ENCODE measurements at places on chromosomes 16 and 17.

- peak; percentile 58 for DNase-seq
Observed at GRCh38 chr16:89096768-89097391, 3.2 kb downstream of the ACSF3 start.

- DNase-seq, result peak; percentile 87
Observed at GRCh38 chr16:28822520-28823290, at the start of gene ATXN2L. ATXN2L (plus strand) TSS chr16:28822999; CDS start chr16:28823260, 261 bp downstream.

GRCh38 chr16:16797239-16797638 lies 418.3 kb downstream of the NPIPA7 start:
- no peak for DNase-seq

DNA sequence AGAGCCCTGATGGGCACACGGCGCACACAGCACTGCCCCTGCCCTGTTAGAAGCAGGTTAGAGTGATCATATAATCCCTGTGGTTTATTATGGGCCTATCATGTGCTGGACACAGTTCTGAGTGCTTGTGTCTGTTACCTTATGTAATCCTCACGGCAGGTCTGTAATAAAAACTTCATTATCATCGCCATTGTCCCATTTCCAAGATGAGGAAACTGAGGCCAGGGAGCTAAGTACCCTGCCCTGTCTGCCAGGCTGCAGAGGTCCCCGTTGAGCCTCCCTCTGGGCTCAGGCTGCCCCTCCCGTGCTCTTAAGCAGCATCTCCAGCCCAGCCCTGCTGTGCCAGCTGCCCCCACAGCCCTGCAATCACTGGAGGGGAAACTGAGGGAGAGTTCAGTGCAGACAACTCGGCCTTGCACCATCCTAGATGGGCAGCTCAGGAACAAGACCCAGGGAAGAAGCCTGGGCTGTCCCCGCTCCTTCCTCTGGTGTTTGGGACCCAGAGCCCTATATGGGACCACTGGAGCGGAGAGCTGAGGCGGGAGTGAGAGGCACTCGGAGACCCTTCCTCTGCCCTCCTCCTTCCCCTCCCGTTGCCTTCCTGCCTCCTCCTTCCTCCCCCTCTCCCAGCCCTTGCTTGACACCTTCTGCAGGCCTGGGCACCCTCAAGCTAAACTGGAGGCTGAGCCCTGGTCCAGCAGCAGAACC lies 42.0 kb downstream of the WNT3 start:
- no peak for DNase-seq

GRCh38 chr16:15643946-15644250 lies 944 bp upstream of the MARF1 start:
- DNase-seq, result no peak

GRCh38 chr16:27318392-27319256 lies 4.8 kb downstream of the IL4R start:
- DNase-seq, result no peak

DNA sequence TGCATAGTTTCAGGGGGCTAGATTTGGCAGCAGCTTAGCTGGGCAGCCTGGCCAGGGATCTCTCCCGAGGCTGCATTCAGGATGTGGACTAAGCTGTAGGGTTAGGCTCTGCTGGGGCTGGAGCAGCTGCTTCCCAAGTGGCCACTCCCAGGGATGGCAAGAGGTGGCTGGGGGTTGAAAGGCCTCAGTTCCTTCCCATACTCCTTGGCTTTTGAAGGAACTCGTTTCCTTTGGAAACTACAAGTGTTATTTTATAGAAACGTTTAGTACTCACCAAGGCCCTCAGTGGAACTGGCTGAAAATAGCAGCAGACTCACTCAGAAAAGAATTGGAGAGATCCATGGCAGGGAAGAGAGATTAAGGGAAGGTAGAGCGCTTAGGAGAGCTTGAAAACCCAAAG lies 76.4 kb downstream of the WWP2 start:
- DNase-seq, result no peak

GRCh38 chr16:84718-85406 lies 6.8 kb downstream of the MPG start:
- DNase-seq, result no peak

GRCh38 chr16:70728150-70728549 lies 42.3 kb upstream of the MTSS2 start:
- no peak for DNase-seq

- peak; percentile 72 for DNase-seq
Observed at GRCh38 chr17:81967533-81968395, 6.8 kb upstream of the NOTUM start.

- no peak for DNase-seq
Observed at GRCh38 chr17:82524540-82524939, 5.0 kb downstream of the FOXK2 start.

DNA sequence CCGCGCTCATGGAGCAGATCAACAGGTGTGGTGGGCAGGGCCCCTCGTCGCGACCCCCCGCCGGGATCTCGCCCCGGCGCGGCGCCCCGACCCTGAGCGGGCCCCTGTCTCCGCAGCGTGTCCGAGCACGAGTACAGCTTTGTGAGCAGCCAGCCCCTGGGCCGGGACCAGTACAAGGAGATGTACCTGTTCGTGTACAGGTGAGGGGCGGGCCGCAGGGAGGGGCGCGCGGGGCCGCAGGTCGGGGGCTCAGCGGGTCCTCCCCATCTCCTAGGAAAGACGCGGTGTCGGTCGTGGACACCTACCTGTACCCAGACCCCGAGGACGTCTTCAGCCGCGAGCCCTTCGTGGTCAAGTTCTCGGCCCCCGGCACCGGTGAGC lies 848 bp downstream of the DNASE1L2 start:
- DNase-seq, result no peak

- no peak for DNase-seq
Observed at GRCh38 chr16:66223176-66223780, 143.2 kb upstream of the CDH5 start.

DNA sequence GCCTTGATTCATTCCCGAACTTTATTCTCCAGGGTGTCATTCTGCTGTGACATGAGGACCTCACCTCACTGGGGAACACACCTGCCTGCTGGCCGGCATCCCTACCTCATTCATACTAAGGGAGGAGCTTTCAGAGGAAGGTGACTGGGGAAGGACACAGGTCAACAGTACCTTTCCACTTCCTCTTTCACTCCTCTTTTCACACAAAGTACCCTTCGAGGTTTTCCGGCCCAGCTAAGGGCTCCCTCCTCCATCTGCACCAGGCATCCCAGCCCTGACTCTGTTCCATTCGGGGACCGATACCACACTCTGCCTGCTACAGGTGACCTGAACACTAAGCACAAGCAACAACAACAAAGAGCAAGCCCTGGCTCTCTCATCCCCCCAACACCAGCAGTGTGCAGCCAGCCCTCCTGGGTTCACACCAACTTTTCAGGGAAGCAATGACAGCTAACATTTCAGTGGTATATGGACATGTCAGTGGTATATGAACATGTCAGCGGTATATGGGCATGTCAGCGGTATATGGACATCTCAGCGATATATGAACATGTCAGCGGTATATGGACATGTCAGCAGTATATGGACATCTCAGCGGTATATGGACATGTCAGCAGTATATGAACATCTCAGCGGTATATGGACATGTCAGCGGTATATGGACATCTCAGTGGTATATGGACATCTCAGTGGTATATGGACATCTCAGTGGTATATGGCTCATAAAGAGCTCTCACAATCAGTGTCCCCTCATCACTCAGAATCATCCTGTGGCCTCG lies 16.0 kb downstream of the TRIM25 start:
- no peak for DNase-seq

- no peak for DNase-seq
Observed at GRCh38 chr17:78510141-78511075, 66.8 kb downstream of the DNAH17 start.

- DNase-seq, result no peak
Observed at GRCh38 chr16:21652453-21652852, at the start of gene IGSF6. IGSF6 (minus strand) TSS chr16:21652608; CDS start chr16:21652598, 10 bp downstream.

GRCh38 chr17:80613732-80614071 lies 69.1 kb downstream of the RPTOR start:
- DNase-seq, result no peak

DNA sequence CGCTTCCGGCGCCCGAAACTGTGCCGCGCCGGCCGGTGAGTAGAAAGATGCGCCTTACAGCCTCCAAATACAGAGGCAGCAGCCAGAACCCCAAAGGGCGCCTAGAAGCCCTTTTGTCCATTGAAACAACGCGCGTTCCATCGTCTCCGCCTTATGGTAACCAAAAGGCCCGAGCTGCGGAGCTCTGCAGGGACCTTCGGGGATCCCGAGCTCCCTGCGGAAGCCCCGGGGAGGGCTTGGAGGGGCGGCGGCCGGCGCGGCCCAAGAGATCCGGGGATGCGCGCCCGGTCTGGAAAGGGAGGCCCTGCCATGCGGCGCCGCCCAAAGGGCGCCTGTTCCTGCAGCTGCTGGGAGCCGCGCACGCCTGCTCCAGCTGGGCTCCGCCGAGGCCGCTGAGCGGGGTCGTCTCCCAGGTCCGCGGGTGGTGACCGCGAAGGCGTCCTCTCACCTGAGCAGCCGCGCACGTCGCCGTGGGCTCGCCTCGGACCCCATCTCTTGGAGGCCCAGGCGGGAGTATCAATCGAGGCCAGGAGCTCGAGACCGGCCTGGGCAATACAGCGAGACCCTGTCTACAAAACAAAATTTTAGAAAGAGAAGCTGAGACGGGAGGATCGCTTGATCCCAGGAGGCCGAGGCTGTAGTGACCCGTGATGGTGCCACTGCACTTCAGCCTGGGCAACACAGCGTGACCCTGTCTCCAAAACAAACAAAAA lies 742 bp upstream of the FBXO31 start:
- DNase-seq, result no peak

DNA sequence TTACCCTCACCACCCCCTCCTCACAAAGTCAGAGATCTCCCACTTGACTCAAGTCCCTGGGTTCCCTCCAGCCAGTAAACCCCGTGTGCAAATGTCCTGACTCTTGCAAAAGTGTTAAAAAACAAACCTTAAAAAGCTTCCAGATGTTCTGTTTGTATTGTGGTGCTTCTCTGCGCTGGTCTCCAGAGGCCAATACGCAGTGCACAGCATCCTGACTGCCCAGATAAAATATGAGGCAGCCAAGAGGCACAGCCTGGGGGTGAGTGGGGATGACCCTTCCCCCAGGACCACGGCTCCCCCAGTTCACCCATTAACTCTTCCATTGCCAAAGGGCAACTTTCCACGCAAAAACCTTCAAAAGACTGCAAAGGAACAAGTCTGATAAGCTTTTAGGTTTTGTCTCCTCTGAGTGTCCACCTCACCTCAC lies 291.8 kb downstream of the SOX9 start:
- no peak for DNase-seq

DNA sequence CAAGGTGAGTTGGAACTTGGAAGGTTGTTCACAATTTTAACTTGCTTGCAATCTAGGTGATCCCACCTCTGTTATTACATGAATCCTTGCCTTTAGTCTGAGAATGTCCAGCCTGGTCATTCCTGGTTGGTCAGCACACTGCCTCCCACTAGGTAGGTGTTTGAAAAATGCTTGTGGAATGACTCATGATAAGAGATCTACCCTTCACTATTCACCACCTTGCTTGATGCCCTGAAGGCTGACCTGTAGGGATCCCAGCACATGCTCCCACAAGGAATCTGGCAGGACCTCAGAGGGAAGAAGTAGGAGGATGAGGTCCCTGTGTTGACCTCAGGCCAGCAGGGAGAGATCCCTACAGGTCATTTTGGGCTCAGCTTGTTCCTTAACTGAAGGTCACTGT lies 30.2 kb upstream of the ABCA3 start:
- DNase-seq, result no peak

- DNase-seq, result no peak
Observed at GRCh38 chr16:75415169-75415905, 18.0 kb downstream of the CFDP1 start.

DNA sequence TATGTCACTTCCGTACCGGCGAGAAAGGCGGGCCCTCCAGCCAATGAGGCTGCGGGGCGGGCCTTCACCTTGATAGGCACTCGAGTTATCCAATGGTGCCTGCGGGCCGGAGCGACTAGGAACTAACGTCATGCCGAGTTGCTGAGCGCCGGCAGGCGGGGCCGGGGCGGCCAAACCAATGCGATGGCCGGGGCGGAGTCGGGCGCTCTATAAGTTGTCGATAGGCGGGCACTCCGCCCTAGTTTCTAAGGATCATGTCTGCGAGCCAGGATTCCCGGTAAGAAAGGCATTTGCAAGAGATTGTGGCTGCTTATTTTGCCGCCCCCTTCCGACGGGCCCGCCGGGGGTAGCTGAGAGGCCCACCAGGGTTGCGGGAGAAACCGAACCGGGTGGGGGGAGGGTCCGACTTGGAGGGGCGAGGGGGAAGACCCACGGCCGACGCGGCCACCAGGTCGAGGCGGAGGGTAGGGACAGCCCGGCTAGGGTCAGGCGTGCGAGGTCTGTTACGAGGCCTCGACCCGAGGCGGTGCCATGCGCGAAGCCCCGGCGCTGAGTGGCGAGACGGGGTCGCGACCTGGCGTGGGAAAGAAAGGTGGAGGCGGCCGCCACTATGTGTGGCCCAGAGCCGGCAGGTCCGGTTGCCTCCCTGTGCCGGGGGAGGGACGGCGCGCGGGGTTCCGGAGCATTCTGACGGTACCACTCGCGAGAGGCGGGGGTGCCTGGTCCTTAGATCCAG lies 6.7 kb upstream of the CD68 start:
- DNase-seq, result peak; percentile 100

DNA sequence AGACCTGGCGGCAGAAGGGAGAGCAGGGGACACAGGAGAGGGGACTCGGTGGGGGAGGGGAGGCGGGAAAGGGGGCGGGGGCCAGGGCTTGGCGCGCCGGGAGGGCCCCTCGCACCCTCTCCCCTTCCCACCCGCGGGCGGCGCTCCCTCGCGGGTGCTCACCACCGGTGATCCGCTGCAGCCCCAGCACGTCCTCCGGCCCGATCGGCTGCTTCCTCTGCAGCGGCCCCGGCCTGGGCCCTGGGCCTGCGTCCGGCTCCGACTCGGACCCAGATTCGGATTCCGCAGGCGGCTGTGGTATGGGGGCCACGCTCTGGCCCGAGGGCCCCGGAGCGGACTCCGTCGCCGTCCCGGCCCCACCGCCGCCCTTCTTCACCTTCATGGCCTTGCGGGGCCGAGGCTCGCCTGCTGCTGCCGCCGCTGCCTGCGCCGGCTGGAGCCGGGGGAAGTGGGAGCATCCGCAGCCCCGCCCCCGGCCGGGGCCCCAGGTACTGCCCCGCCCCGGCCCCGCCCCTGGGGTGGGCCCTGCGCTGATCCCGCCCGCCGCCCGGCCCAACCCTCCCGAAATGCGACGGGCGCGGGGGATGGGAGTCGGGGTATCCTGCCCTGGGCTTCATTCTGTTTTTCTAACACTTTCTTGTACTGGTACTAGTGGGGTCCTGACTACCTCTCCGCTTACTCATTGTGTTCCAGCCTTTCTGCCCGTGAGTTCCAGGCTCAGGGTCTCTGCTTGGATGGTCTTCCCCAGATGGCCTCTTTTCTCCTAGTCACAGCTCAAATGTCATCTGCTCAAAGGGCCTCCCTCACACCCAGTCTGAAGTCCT lies at the start of gene UNC119:
UNC119 (minus strand) TSS at position 449 of the 824 bp plus-strand sequence; CDS start at position 382, 67 bp downstream.
- peak; percentile 49 for DNase-seq

DNA sequence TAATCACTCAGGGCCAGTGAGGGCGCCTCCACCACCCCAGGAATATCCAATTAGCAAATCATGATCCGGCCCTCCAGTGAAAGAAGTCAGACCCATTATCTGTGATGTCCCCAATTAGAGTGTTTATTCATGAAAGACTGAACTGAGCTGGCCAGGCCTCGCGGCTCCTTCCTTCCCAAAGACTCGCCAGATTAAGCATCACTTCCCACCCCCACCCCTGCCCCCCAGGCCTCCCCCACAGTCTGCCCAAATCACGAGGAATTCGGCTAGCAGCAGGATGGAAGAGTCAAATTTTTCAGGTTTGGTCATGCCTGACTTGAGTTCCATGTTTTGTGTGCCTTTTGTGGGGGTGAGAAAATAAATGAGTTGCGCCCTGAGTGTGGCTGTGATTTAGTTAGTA lies 298.4 kb upstream of the SALL1 start:
- DNase-seq, result no peak
